ENCODE measurements at places on chromosomes 13 and 19. TPM values are rescaled to one million over a fixed set of nuclear protein-coding genes. Genes with fewer than 3 reads are reported as not detected.
A peak's percentile ranks its signal among the peaks of the same experiment; 100 is the strongest.

The ZNF266 gene
- 21.9 TPM for total RNA-seq

The OR7A10 gene
- total RNA-seq = not detected

The CGB8 gene
- not detected for total RNA-seq

- peak; percentile 91 for DNase-seq
- H3K36me3 ChIP-seq = no peaks in the 10 kb centered on the region
- peak overlapping the region; percentile 9 for H3K27ac ChIP-seq
- H3K4me1 ChIP-seq = peaks cover 9% of the 10 kb centered on the region
These were observed 80.0 kb upstream of the GPR183 start for GRCh38 chr13:99386911-99387788.

DNA sequence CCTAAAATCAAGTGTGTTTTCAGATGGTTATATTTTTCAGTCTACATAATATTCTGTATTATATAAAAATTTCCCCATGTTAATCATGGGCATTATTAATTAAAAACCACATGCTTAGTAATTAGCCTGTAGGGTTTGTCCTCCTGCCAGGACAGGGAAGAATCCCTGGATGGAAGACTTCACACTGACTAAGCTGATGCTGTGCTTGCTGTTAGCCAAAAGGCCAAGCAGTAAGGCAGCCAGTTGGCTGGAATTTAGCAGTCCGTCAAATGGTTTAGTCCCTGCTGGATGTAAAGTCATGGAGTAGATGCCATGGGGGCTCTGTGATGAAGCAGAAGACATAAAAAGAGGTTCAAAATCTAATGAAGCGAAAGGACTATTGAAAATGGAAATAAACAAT, 168.0 kb upstream of the OBI1 start:
- no peaks in the 10 kb centered on the region for H3K4me1 ChIP-seq
- no peaks in the 10 kb centered on the region for H3K27me3 ChIP-seq
- no peak overlapping the region for H3K27ac ChIP-seq
- no peak for DNase-seq

GRCh38 chr19:8550070-8550469, 27.2 kb downstream of the MYO1F start:
- H3K27ac ChIP-seq = no peak overlapping the region
- H3K36me3 ChIP-seq = peaks cover 14% of the 10 kb centered on the region
- no peaks in the 10 kb centered on the region for H3K4me1 ChIP-seq
- DNase-seq = no peak

DNA sequence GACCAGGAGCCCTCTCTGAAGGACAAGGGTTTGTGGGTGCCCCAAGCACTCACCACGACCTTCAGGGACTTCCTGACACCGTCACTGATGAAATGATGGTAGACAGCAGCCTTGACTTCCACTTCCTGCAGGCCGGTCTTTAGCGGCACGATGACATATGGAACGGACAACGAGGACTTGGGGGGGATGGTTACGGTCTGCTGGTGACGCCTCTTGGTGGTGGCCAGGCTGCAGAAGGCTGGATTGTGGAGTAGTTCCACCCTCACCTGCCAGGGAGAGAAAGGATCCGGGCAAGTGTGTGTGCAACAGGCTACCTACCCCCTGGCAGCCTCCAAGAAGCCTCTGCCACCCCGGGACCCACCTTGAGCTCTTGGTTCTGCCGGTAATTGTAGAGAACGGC, 23.2 kb downstream of the C3 start:
- no peak overlapping the region for H3K27ac ChIP-seq
- H3K27me3 ChIP-seq = no peaks in the 10 kb centered on the region
- no peak for DNase-seq
- no peaks in the 10 kb centered on the region for H3K4me1 ChIP-seq
- H3K36me3 ChIP-seq = no peaks in the 10 kb centered on the region

- no peaks in the 10 kb centered on the region for H3K27me3 ChIP-seq
- H3K27ac ChIP-seq = no peak overlapping the region
- no peak for DNase-seq
- H3K36me3 ChIP-seq = no peaks in the 10 kb centered on the region
These were observed 41.0 kb upstream of the TMTC4 start for GRCh38 chr13:100715604-100716003.

DNA sequence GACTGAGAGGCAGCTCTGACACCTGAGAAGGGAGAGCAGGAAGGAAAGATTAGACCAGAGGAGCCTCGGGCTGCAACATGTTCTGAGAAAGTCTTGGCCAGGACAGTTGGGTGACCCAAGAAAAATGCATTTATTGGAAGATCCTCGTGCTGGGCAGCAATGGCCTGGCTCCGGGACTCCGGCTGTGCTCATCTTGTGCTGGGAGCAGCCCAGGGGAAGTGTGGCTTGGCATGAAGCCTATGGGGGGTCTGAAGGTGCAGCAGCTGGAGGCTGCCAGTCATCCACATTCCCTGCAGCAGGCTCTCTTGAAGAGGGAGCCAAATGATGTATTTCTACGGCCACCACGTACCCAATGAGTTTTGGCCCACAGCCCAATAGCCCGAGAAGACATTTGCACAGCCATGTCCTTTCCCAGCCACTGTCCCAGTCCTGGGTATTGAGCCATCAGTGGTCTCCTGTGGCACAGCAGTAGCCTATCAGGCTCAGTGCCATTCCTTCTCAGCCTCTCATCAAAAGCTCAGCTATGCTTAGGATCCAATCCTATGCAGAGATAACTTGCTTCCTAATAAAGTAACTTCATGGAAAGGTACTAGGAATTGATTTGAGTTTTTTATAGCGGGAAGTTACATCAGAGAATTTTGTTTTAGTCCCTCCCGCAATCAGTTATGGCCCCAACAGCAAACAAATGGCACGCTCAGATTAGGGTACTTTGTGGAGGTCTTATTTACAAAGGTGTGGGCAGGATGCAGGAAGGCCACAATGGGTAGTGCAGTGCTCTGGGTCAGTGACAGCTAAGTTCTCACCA, 76.0 kb upstream of the MEDAG start:
- DNase-seq = no peak
- no peaks in the 10 kb centered on the region for H3K27me3 ChIP-seq
- no peaks in the 10 kb centered on the region for H3K36me3 ChIP-seq
- peaks cover 29% of the 10 kb centered on the region for H3K4me1 ChIP-seq
- no peak overlapping the region for H3K27ac ChIP-seq
- H3K4me3 ChIP-seq = no peak overlapping the region

Data from Peyer's patch (tissue), 4 donors.